Ecto neural progenitor cell (in vitro differentiated cells): ENCODE measurements at places on chromosomes 16 and 17.

- DNase-seq: no peak
Observed at GRCh38 chr17:83071966-83072562, 7.3 kb upstream of the METRNL start.

DNA sequence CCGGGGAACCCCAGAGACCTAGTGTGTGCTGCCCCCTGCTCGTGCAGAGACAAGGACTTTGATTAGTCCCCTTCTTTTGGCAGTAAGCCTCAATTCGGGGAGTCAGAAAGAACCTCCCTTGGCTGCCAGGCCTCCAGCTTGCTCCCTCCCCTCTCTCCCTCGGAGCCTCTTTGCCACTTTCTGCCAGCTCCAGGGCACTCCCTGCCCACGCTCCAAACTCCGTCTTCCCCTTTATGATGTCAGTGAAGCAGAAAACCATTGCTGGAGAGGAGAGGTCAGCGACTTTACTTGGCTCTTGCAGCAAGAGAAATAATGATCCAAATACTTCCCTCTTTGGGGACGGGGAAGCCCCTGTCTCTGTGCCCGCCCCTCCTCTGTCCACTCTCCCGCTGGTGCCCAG, 28.1 kb downstream of the TTYH2 start:
- DNase-seq: no peak

- DNase-seq: no peak
Observed at GRCh38 chr17:72472106-72472505, 351.3 kb downstream of the SOX9 start.

DNA sequence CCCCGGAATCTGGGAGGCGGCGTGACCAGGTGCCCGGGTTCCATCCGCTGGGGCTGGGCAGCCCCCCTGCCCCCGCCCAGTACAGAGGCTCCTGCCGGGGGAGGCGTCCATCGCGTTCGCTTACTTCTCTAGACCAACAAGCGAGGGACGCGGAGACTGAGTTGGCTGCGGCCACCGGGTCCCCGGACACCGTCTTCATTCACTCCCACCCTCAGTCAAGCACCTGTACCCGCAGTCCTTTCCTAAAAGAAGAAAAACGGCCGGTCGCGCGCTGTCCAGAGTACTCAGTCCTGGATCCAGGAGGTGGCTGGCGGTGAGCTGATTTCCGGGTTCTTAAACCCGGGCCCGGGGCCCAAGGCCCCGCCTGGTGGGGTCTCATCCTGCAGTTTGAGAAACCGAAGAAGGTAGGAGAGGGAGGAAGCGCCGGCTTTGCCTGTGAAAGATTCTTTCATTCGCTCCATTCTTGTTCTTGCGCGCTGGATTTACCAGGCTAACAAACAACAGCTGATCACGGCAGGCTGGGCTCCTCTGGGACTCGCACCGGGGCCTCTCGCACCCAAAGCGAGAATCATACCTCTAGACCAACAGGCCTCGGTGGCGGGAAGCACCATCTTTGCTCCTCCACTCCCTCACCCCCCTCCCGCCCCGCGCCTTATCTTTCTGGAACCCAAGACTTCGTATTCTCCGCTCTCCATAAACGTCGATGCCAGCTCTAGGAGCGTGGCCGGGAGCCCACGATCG, 17.4 kb upstream of the OR1F1 start:
- DNase-seq: peak; percentile 50

- peak; percentile 96 for DNase-seq
Observed at GRCh38 chr17:79393358-79394052, 217.3 kb downstream of the RBFOX3 start.

- DNase-seq: no peak
Observed at GRCh38 chr16:81204798-81205680, 33.5 kb upstream of the BCO1 start.

- peak; percentile 64 for DNase-seq
Observed at GRCh38 chr16:29876594-29877249, 13.7 kb upstream of the CDIPT start.

DNA sequence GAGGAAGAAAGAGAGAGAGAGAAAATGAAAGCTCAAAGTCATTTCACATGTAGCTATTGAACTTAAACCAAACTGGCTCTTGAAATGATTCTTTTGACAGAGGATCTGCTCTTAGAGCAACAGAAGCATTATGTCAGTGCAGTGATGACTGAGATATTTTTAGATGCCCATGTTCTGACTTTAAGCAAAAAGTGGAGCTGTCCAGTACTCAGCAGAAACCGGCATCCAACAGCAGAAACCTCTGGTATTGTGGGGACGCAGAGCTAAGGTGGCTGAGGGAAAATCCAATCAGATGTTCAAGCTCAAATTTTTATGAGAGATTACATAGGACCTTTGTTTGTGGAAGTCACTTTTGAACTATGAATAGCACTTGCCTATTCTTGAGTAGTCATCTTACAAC, 69.8 kb upstream of the ANKFN1 start:
- no peak for DNase-seq

DNA sequence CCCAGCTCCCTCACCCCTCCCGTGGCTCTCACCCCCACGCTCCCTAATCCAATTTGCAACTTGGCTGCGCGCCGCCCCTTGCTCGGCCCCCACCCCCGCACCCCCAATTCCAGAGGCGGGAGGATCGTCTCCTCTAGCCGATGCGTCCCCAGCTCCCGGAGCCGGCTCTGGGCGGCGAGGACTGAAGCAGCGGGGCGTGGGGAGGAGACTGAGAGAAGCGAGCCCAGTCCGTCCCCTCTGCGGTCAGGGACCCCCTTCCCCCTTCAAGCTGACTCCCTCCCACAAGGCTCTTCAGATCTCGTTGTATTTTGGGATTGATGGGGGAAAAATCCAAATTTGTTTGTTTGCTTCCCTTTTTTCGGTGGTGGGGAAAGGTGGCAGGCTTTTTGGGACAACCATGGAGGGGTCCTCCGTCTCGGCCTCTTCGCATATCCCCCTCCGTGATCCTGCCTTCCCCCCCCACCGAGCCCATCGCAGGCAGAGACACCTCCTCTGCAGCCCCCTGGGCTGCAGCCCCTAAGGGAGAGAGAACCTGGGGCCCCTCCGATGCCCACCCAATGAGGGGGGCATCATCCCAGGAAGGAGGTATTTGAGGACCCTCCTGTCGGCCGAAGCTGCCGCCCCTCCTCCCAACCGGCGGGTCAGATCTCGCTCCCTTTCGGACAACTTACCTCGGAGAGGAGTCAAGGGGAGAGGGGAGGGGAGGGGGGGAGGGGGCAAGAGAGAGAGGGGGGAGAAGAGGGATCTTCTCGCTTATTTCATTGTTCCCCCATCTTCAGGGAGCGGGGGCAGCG, 466 bp downstream of the NEUROD2 start:
- no peak for DNase-seq

GRCh38 chr17:2178798-2179501, 124.0 kb downstream of the HIC1 start:
- DNase-seq: no peak

DNA sequence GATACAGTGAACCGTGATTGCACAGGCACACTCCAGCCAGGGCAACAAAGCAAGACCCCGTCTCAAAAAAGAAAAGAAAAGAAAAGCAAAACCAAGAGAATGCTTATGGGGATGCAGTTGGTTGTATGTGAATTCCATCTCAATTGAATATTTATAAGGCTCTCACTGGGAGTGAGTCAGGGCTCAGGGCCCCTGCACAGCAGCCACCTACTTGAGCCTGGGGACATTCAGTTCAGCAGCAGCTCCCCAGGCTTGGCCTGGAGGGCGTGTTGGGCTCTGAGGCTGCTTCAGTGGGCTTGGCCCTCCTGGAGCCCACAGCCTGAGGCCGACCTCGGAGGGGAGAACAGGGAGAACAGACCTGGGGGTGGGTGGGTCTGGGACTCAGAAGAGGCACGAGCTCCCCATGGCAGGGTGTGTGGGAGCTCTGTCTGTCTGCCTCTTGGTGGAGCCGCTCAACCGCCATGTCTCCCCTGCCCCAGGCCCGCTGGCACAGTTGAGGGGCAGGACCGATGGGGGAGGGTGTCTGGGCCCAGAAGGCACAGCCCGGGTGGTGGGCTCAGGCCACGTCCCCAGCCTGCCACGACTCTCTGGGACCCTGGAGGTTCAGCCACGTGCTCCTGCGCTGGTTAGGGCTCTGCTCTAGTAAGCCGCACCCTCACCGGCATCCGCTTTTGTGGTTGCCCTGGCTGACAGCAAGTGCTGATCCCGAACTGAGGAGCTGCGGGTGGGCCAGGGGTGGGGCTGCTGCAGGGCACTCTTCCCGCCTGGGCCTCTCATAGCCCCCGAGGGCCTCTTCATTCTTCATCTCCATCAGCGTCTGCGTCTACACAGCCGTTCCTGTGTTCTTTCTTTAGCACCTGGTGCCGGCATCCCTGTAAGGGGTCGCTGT, 24.8 kb downstream of the ZFPM1 start:
- no peak for DNase-seq

DNA sequence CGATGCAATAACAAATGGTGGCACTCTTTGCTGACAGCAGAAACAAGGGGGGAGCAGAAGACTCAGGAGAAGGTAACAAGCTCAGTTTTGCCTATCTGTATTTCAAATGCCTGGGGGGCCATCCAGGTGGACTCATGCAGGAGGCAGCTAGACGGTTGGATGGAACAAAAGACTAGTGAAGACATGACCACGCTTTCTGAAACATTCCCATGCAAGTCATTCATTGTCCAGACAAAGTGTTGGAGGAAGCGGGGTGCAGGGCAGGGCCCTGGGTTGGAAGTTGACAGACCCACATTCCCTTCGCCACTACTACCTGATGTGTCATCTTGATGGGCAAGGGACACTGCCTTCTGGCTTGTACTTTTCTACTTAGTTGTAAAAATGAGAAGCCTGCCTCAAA, 29.8 kb upstream of the CRYBA1 start:
- DNase-seq: no peak

DNA sequence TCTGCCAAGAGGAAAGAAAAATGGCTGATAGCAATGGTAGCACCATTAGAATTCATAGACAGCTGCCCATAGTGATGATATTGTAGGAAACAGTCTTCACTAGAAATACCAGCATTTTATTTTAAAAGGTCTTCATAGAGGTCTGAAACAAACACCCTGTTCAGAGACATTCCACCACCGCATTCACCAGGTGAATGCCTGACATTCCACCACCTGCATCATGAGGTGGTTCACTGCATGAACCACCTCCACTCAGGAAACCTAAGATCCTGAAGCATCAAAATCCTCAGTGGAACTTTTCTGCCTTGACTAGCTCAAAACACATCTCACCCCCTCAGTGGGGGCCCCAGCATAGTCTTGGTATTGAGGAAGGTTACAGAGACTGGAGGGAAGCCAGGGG, 91.5 kb upstream of the COX10 start:
- DNase-seq: no peak

- peak; percentile 100 for DNase-seq
Observed at GRCh38 chr17:75589012-75589918, 1.7 kb downstream of the MYO15B start.

- DNase-seq: no peak
Observed at GRCh38 chr16:1654505-1655268, 23.4 kb upstream of the JPT2 start.

- DNase-seq: no peak
Observed at GRCh38 chr17:33285413-33285812, 7.7 kb downstream of the ASIC2 start.

DNA sequence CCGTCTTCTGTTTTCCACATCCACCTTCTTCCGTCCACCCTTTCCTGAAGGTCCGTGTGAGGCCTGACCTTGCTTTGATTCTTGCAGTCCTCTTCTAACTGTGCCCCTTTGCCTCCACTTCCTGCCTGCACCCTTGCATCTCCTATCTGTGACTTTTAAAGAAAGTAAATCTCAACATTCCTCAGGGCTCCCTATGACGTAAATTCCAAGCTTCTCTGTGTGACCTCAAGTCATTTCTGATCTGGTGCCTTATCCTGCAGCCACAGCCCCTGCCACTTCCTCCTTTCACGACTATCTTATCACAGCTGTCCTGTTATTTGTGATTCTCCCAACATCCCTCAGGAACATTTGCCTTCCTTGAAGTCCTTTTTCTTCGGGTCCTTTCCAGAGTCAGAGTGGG, 520.5 kb downstream of the CDH13 start:
- no peak for DNase-seq

GRCh38 chr16:25006504-25007056, 8.6 kb downstream of the ARHGAP17 start:
- DNase-seq: no peak

DNA sequence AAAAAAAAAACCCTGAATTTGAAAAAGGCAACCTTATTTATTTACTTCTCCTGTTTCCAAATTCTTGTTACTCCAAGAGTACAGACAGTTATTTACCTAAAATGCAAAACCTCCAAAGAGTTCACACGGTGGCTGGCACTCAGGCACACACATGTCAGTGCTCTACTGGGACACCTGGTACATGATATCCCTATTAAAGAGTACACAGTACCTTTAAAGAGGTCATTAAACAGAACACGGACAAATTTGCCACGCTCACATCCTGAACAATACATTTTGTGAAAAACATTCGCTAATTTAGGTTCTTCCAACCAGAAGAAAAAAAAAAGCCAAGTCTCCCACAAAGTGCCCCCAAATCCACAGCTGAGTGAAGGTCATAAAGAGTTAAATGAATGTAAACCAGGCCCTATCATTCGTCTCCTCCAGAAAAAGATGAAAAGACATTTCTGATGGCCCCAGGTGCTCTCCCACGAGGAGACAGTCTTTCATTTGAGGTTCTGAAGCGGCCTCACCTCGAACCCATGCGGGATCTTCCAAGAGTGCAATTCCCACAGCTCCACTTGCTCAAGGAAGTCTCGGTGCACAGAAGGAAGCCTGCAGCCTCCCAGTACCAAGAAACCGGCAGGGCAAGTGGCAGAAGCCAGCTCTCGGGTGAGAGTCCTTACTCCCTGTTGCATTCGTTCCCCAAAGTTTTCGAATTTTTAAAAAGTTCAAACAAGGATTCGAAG, 993 bp downstream of the ERN1 start:
- peak; percentile 60 for DNase-seq

- DNase-seq: no peak
Observed at GRCh38 chr17:28718333-28719020, 809 bp upstream of the RAB34 start.

DNA sequence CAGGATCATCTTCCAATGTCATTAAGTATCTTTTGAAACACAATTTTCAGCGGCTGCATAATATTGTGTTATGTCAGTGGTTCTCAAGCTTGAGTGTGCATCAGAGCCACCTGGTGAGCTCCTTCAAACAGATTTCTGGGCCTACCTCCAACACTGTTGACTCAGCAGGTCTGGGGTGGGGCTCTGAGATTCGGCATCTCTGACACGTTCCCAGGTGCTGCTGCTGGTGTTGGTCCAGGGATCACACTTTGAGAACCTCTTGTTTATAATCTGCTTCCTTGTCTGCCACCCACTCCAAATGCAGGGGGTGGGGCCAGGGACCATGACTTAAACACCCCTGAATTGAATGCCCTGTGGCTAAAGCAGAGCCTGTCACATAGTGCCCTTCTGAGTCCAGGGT, 73.8 kb upstream of the HNF1B start:
- no peak for DNase-seq

DNA sequence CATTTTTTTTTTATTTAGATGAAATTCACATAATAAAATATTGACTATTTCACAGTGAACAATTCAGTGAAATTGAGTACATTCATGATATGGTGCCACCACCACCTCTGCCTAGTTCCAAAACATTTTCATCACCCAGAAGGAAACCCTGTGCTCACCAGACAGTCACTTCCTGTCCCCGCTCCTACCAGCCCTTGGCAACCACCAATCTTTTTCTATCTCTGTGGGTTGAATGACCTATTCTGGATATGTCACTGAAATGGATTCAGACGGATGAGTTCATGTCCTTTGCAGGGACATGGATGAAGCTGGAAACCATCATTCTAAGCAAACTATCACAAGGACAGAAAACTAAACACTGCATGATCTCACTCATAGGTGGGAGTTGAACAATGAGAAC, 40.5 kb downstream of the ATP2C2 start:
- DNase-seq: no peak
